ENCODE measurements at places on chromosomes 1 and 21.

DNA sequence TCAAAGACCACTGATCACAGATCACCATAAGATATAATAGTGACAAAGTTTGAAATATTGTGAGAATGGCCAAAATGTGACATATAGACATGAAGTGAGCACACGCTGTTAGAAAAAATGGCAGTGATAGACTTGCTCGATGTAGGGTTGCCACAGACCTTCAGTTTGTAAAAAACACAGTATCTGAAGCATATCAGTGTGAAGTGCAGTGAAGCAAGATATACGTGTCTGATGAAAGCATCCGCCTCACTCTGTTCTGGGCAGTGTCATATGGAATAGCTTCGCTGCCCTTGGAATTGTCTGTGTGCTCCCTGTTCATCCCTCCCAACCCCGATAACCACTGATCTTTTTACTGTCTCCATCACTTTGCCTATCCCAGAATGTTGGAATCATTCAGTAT lies 50.7 kb downstream of the GALNT2 start:
- DNase-seq = no peak

DNA sequence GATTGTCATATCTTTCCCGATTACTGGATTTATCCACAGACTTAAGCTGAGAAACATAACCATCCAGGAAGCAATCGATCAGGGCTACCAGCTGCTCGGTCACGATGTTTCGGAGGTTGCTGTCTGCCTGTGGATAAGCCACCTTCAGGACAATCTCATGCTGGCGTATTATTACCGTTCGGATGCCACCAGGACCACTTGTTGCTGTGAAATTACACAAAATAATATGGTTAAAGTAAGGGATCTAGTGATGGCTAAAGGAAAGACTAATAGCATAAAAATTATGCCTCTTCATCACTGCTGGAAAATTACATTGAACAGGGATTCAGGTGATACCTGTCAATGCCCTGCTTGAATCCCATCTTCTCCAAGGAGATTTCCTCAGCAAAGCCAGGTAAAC lies 30.8 kb upstream of the ACTA1 start:
- DNase-seq = no peak

- DNase-seq = no peak
Measured at GRCh38 chr1:30283199-30283962, 440.0 kb downstream of the MATN1 start.

GRCh38 chr1:154476791-154477190 lies 25.2 kb upstream of the TDRD10 start:
- DNase-seq = no peak

DNA sequence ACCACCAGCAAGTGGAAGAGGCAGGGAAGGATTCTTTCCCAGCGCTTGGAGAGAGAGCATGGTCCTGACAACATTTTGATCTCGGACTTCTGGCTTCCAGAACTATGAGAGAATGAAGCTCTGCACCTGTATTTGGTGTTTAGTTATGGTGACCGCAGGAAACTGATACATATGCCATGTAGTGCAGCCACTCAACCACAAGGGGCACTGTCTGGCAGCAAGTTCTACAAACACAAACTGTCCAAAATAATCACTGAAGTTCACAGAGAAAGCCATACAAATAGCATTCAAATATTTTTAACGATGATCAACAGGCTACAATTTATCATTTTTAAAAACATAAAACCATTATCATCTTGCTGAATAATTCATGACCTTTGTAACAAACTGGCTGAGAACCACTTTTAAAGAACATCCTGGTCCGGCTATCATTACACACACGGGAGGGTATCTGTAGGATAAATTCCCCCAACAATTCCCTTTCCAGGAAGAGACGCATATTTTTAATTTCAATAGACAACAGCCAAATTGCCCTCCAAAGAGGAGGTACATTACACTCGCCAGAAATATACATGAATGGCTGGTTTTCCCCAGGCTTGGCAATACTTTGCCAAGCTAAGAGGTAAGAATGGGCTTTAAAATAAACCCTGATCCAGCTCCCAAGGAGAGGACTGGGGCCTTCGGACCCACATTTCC lies 9.2 kb upstream of the CBR3 start:
- no peak for DNase-seq

GRCh38 chr1:184533915-184534314 lies 147.1 kb downstream of the C1orf21 start:
- no peak for DNase-seq

- DNase-seq = no peak
Measured at GRCh38 chr21:45592626-45593134, 50.4 kb upstream of the SLC19A1 start.

Measured in epithelial cell of proximal tubule (primary cell).